MG63 (cell line): ENCODE measurements at places on chromosomes 12 and 14. TPM values are rescaled to one million over a fixed set of nuclear protein-coding genes. Genes with fewer than 3 reads are reported as not detected.

DNA sequence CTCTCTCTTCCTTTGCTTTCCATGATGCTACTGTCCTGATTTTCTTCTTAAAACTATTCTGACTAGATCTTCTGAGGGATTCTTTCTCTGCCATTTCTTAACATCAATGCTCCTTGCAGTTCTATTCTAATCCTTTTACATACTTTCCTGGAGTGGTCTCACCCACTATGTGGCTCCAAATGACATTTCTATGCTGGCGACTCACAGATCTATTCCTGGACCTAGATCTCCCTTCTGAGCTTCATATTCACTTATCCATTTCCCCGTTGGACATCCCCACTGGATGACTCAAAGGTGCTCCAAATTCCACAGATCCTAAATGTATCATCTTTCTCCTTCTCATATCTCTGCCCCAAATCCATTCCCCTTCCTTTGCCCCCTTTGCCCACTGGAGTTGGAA is 4.1 kb downstream of the TEP1 start:
- DNase-seq = no peak

The CEBPE gene
- not detected in 2 replicates for total RNA-seq

DNA sequence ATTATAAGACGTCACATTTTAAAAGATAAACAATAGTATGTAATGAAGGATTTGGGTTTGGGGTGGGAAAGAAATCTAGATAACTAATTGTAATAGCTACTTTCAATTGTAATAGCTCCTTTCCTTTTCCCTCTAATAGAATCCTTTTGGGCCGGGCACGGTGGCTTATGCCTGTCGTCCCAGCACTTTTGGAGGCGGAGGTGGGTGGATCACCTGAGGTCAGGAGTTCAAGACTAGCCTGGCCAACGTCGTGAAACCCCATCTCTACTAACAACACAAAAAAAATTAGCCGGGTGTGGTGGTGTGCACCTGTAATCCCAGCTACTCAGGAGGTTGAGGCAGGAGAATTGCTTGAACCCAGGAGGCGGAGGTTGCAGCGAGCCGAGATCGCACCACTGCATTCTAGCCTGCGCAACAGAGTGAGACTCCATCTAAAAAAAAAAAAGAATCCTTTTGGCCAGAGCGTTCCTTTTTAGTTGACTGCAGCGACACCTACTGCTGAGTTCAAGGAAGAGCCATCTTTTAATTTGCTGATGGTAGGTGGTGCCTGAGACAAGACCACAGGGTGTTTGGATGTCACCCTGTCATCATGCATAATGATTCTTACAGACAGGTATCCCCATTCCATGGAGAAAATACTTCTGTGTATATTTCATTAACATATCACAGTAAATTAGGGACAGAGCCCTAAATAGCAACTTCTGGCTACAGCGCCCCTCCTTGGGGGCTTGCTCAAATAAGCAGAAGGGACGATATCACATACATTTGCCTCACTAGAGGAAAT is 79.5 kb downstream of the ARMH4 start:
- peak; percentile 13 for DNase-seq

GRCh38 chr14:51442513-51443175 is 202.6 kb downstream of the TMX1 start:
- DNase-seq = peak; percentile 76
